SW 1271 (cell line): ENCODE measurements at places on chromosomes 4 and X.

GRCh38 chr4:162865102-162865501 is 301.6 kb downstream of the NAF1 start:
- no peak for DNase-seq

DNA sequence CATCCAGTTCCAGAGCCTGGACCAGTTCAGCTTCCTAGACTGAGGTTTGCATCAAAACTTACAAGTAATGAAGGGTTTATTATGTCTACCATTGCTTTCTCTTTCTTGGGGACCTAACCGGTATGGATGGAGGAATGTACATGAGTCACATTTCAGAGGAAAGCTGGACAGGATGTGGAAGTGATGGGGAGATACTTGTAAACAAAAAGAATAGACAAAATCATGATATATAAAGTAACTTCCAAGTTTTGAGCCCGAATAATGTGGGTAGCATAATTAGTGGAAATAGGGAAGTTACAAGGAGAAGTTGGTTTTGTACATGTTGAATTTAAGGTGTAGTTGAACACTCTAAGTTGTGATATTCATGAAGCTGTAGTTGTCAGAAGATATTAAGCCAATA is 15.0 kb downstream of the FNIP2 start:
- no peak for DNase-seq

DNA sequence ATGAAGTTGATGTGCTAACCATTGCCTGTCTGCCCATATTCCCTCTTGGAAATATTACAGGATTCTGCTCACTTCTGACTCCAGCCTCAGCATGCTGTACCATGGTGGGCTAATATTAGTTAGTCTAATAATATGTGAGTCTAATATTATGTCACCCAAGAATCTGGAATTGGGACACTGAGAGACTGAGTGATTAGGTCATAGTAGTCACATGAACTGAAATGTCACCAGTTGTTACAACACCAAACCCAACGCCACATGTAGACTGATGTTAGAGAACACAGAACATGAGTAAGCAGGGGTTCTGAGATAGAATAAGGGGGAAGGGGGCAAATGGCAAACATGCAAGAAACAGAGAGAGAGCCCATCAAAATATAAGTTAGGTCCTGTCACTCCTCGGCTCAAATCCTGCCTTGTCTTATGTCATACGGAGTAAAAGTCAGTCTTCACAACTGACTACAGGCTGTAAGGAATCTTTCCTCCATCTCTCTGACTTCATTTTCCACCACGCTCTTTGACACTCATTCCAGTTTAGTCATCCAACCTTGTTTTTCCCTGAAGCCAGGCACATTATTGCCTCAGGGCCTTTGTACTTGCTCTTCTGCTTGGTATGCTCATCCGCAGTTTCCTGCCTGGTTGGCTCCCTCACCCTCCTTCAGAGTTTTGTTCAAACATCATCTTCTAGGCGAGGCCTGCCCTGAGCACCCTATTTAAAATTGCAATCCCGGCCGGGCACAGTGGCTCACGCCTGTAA is 9.6 kb upstream of the SLAIN2 start:
- no peak for DNase-seq

GRCh38 chr4:41814565-41814964 is 66.0 kb upstream of the PHOX2B start:
- DNase-seq = no peak

GRCh38 chrX:13469963-13470684 is 99.3 kb upstream of the EGFL6 start:
- no peak for DNase-seq

DNA sequence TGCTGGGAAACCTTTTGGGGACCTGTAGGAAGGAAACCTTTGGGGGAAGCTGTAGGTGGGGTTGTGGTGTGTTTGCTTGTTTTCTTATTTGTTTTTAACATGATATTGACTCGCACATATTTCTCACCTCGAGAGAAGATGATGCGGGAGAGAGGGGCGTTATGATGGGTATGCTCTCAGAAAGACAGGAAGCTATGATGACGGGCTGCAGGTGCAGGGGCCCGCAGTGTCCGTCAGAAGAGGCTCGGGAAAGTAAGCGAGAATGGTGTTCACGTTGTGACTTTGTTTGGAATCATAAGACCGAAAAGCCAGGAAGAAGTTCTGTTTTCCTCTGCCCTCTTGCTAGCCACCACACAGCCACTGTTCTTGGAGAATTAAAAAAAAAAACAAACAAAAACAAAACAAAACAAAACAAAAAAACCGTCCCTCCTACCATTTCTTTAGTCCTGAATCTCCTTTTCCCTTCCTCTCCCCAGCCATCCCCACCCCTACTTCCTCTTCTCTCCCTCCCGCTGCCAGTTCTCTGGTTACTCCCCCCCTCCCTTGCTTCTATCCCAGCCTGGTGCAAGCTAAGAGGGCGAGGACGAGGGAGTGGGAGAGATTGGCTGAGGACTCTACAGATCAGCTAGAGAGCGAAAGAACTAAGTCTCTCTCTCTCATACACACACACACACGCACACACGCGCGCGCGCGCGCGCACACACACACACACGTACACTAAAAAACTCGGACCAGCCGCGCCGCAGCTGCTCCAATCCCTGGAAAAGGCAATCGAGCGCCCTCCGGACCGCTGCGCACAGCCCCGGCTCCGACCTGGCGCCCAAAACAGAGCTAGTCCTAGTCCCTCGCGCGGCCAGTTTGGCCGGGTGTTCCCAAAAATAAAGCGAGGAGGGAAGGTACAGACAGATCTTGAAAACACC is at the start of gene BMP3:
BMP3 (plus strand) TSS at position 648 of the 920 bp plus-strand sequence. CDS start 577 bp downstream, outside the sequence.
- no peak for DNase-seq

GRCh38 chr4:121838136-121838535 is 14.5 kb upstream of the CCNA2 start:
- DNase-seq = no peak

- DNase-seq = no peak
These were observed 143.5 kb downstream of the GALNTL6 start for GRCh38 chr4:171956678-171957077.
